AG08395 (cell line): ENCODE measurements at places on chromosomes 11 and 22.

- DNase-seq: no peak
Measured at GRCh38 chr11:88307749-88308425, 29.6 kb downstream of the CTSC start.

- DNase-seq: no peak
Measured at GRCh38 chr11:44968510-44968909, 17.8 kb upstream of the TP53I11 start.

DNA sequence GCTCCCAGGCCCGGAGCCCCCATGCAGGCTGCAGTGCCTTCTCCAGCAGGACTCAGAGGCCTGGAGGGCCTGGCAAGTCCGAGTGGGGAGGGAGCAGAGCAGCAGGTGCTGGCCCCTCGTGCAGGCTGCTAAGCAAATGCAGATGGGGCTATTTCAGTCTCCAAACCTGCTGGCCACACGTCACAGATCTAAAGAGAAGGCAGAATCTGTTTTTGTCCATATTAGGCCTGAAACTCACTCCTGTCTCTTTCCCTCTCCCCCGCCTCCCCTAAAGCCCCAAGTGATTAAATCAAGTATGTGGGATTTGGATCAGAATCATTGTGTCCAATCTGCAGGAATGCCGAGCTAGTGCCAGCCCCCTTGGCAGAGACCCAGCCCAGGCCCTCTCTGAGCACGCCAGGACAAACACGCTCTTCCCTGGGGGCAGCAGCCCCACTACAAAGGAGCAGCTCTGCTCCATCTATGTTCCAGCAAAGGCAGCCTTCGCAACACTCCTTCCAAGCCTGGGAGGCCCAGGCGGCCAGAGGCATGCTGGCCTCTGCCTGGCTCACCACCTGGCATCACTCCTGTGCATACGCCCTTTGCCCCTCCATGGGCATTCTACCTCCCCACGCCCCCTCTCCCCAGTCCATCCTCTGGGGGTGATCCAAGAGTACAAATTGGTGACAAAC lies 26.5 kb downstream of the RPL27A start:
- DNase-seq: peak; percentile 87

DNA sequence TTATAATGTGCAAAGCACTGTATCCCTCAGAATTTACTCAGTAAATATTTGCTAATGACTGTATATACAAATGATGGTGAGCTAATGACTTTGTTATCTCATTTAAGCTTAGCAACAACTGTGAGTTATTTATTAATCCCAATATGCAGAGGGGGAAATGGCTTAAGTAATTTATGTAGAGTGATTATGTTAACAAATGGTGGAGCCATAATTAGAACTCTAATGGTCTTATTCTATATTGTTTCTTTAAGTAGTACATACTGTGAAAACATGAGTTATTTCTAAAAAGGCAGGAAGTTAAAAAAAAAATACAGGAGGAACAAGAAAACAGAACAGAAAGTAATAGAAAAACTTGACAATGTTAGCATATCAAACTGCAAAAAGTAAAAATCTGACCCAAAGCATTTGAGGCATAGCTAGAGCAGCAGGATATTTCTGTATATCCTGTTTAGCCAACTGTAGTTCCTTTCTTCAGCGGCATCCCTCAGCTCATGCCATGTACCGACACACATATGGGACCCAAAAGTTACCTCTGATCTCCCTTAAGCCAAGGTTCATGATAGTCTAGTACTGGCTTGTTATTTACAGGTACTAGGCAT lies 94.2 kb downstream of the FCHSD2 start:
- DNase-seq: no peak

DNA sequence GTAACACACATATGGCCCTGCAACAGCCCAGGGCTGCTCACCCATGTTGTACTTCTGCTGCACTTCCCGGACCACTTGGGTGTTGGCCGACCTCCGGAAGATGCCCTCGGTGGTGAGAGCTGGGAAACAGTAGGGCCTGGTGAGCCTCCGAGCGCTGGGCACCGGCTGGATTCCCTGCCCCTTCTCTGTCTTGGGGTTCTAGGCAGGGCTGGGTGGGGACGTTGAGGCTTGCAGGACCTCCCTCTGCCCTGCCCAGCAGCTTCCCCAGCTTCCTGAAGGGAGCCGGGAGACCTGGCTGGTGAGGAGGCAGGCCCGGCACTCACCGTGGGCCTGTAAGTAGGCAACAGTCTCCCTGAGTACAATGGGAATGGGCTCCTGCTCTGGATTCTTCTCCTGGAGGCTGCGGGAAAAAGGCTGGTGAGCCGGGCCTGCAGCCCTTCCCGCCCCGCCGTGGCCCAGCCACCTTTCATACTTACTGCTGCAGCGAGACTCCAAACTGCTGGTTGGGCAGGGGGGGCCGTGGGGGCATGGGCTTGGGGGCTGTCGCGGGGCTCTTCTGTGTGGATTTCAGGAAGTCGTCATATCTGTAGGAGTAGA lies 20.2 kb downstream of the ARHGAP1 start:
- no peak for DNase-seq
